ENCODE measurements at places on chromosomes 1 and 21.

DNA sequence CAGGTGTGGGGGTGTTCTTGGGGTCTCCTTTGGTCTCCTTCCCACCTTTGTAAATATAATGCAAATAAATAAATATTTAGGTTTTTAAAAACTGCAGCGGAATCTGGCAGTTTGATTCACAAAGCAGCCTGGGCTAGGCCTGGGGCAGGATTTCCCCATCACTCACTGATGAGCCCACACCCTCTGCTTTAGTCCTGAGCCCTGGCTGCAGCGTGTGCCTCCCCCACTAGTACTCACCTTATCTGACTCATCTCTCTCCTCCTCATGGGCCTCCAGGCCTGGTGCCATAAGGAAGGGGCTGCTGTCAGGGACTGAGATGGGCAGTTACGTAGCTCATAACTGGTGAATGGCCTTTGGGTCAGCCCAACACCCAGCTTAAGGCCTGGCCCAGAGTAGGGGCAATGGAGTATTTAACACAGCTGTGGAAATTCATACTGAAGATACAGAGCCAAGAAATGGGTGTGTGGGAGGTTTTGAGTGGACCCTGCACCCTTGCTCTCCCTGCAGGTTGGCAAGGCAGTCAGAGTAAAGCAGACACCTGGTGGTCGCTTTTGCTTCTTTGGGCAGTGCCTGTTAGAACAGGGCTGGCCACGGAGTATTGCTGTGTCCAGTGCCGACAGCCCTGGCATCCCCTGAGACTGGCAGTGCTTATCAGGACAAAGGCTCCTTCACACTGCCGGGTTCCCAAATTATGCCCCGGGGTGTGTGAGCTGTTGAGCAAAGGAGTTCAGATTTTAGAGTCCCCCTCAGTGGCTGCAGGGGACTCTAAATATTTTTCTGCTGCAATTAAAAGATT, 39.7 kb downstream of the AZIN2 start:
- no peak for DNase-seq

GRCh38 chr1:229238674-229239415, 32.1 kb upstream of the RAB4A start:
- no peak for DNase-seq

GRCh38 chr1:53367503-53368313, 39.8 kb upstream of the LRP8 start:
- DNase-seq, result no peak

- no peak for DNase-seq
Observed at GRCh38 chr1:3640121-3640837, 9.6 kb downstream of the WRAP73 start.

DNA sequence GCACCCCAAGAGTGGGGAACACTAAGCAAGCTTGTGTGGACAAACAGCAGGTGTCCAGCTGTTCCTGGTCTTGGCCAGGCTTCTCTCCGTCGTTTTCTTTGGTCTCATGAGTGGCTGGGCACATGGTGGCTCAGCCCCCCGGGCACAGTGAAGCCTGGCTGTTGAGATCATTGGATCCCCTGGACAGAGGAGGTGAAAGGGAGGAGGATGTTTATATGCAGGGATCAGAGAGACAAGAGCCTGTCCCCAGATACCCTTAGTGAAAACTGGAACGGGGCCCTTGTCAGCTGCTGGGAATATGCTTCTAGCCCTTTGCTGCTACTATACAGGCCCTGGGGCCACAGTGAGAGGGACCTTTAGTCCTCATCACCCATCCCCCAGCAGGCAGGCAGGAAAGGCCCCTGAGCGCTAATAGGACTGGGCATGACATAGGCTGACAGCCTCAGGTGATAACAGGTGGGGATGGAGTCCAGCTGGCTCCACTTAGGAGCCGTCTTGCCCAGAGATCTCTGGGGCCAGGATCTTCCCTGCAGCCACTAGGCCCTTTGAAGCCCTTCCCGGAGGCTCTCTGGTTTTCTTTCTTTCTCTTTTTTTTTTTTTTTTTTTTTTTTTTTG, 16.4 kb downstream of the EPHA8 start:
- no peak for DNase-seq

GRCh38 chr21:38219049-38219628, 37.7 kb upstream of the KCNJ15 start:
- peak; percentile 50 for DNase-seq

GRCh38 chr1:117262976-117263375, 52.2 kb upstream of the VTCN1 start:
- no peak for DNase-seq

GRCh38 chr1:246210756-246211155, 296.3 kb downstream of the SMYD3 start:
- no peak for DNase-seq

DNA sequence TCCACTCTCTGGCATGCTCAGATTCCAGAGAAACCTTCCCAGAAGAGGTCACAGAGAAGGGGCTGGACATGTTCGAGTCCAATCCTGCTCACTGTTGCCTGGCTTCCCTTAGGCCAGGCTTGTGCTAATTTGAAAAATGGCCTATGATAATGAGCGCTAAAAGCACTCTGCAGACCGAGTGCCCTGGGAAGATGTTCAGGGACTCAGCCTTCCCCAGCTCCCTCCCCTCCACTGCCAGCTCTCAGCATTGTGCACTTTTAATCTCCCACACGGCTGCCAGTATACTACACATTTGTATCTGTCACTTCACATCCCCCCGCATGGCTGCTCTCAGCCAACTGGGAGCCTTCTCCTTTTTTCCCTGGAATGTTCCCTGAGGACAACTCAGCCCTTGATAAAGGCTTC, 24.1 kb downstream of the FAM163A start:
- no peak for DNase-seq

DNA sequence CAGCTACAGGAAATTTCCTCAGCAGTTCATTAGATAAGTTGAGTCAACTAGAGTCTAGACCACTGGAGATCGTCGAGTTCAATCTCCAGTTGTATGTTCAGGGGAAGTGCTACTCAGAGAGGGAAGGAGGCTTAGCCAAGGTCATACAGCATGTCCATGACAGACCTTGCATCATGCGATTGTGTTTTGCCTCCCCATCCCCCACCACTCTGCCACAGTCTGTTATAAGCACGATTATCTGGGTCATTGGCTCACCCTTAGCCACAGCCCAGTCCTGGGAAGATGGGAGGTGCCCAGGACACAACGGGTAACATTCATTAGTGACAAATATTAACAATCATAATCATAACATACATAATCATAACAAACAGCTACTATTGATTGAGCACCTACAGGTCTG, 18.9 kb upstream of the GRIK3 start:
- no peak for DNase-seq

- DNase-seq, result no peak
Observed at GRCh38 chr1:198360208-198360729, 180.2 kb downstream of the ATP6V1G3 start.

DNA sequence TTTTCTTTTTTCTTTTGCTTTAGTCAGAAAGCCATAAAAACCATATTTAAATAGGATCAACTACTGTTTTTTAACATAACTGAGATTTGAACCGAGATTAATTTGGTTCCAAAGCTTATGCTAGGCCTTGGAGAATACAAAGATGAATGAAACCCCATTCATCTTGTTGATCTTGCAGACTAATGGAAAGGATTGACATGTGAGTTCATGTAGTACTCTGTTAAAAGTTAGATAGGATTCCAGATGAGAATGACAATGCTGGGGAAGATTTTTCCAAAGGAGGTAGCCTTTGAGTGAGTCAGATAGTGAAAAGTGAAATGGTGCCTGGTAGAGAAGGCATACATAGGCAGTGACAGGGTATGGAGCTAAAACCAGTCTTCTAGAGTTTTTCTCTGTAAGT, 22.7 kb downstream of the RBM15 start:
- no peak for DNase-seq

- no peak for DNase-seq
Observed at GRCh38 chr1:3463408-3463863, 9.0 kb downstream of the ARHGEF16 start.

DNA sequence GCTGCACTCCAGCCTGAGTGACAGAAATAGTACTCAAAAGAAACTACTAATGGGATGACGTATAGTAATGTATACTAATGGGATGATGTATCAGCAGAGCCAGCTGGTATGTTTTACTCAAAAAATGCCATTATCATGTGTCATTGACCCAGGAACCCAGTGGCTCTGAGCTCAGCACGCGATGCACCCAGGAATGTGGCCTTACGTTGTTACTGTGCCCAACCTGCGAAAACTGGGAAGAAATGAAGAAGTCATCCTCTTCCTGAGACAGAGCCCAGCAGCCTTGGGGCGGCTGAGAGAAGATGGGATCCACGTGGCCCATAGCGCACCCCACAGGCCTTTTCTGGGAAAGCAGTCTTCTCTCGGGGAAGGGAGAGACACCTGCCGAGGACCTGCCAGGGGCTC, 8.8 kb downstream of the UBE2J2 start:
- no peak for DNase-seq

DNA sequence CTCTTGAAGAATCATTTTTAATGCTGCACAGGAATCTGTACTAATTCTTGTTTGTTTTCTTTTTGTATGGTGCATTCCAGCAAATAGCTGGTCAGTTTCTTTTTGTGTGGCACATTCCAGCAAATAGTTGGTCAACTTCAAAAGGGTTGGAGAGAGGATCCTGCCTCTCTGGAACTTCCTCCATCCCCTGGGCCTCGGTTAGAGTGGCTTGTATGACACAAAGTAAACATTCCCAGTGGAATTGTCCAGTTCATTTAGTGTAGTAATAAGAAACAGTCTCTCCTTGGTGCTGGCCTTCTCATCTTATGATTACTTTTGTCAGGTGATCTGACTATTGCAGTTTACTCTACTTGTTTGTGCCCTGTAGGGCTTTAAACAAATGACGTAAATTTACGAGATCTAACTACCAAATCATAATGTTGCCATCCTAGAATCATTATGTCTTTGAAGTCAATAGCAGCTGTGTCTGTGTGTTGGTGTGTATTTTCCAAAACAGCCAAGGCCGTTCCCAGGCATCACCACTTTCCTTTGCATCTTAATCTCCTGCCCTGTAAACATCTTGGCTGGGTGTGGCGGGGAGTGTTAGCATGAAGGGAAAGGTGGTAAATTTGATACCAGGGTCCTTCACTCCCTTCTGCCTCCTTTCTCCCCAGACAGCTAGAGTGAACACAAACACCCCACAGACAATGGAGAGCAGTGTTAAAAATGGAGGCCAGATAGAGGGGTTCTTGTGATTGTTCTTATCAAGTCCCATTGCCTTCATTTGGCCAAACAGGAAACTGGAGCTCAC, 77.9 kb downstream of the CDC7 start:
- no peak for DNase-seq

All from stimulated activated CD4-positive, alpha-beta T cell treated with anti-CD3 and anti-CD28 coated beads, Interleukin-4, amount 100 ng/mL, for 4 hours (primary cell).